NCI-H748 treated with DMSO at 0.1 percent for 48 hours (cell line): ENCODE measurements at places on chromosomes 4 and X.

DNA sequence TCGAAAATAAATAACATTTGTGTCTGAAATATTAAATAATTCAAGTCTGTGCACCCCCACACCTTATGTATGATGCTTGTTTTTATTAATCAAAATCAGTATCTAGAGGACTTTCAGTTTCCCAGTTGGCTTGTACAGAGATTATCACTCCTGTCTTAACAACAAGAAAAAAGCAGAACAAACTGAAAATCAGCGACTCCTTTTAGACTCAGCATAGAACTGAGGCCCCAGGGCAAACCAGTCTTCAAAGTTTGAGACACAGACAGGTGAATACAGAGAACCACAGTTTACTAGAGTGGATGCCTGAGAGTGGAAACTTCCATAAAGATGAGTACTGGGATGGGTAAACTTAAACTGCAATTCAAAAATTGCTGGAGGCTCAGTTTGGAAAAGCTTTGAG is 142.8 kb upstream of the KLF8 start:
- no peak for DNase-seq

GRCh38 chrX:132444936-132445335 is 43.9 kb downstream of the MBNL3 start:
- no peak for DNase-seq

DNA sequence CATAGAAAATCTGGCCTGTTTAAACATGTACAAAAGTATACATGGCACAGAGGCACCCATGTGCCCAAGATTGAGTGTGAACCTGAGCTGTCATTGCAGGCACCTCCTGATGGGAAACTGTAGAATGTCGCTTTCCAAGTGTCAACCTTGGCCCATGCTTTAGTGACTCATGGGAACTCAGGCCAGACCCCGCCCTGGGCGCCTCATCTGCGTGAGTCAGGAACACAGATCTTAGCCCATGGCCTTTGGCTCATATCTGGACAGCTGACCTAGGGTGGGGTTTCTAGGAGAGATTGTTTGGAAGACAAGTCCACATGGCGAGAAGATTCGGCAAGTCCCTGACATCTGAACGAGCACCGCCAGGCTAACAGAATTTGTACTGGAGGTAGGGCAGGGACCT is 50.0 kb downstream of the CYTL1 start:
- DNase-seq, result no peak

- DNase-seq, result no peak
Measured at GRCh38 chrX:16756724-16757123, 29.5 kb upstream of the TXLNG start.

DNA sequence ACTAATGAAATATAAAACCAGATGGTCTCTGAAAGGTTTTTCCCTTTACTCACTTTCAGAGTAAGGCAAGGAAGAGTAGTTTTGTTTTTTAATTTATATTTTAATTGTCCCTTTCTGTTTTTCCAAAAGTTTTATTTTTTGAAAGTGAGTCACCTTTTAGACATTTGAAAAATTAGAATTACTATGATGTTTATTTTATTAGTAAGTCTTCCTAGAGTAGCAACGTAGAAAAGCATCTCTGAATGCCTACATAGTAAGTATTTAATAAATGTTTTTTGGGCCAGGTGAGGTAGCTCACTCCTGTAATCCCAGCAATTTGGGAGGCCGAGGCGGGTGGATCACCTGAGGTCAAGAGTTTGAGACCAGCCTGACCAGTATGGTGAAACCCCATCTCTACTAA is 51.1 kb downstream of the TET2 start:
- DNase-seq, result no peak
